ENCODE measurements at places on chromosomes 16 and 17. TPM values are rescaled to one million over a fixed set of nuclear protein-coding genes. Genes with fewer than 3 reads are reported as not detected.

- H3K4me3 ChIP-seq = peak overlapping the region; percentile 78
- peak overlapping the region; percentile 92 for H3K27ac ChIP-seq
- H3K27me3 ChIP-seq = no peaks in the 10 kb centered on the region
These were observed 1.7 kb upstream of the NLRC3 start for GRCh38 chr16:3578610-3579551.

DNA sequence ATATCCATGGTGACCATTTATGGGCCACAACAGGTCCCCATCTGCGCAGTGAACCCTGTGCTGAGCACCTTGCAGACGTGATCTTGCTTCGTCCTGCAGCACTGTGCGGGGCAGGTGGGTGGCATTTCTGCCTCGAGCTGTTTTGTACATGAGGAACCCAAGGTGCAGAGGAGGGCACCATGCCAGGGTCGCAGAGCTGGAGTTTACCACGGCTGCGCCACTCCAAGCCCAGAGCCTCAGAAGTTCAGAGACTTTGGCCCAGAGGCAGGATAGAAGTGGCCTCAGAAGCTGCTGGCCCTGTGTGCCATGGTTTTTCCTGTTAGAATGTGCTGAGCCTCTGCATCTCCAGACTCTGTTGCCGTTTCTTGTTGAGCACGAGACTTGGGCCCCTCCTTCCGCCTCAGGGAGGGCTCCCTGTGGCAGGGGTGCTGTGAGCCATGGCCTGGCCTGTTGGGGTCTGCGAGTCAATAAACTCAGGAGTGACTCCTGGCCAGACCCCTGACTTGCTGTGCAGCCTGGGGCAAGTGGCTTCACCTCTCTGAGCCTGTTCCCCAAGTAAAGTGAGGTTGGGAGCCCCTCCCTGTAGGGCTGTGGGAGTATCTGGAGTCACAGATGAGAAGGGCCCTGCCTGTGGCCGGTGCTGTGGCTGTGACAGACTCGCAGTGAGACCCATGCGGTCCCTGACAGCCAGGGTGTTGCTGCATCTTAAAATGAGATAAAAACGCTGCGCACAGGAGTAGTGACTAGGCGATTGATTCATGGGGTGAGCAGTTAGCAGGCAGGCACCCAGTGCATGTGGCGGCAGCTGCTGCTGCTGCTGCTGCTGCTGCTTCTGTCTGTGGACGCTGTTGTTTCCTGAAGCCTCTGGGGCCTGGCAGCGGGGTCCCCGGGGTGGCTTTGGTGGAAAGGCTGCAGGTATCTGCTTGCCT lies 11.8 kb downstream of the MAP2K3 start:
- peaks cover 24% of the 10 kb centered on the region for H3K4me1 ChIP-seq
- no peak overlapping the region for H3K27ac ChIP-seq
- no peak overlapping the region for H3K4me3 ChIP-seq
- H3K27me3 ChIP-seq = no peaks in the 10 kb centered on the region
- H3K36me3 ChIP-seq = peaks cover 47% of the 10 kb centered on the region

DNA sequence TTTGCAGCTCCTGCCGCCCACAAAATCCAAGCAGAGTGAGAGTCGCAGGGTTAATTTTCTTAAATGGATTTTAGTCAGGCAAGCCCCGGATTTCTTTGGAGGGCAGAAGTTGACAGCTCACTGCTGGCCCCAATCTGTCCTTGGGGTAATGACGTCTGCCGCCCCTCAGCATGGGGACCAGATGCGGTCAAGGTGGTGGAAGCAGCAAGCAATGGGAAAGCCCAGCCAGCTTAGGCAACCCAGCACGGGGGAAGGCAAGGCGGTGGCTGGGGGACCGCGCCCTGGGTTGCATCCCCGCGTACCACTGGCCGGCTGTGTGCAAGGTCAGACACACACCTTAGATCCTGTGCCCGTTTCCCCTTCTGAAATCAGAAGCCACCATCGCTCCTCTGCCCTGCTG lies 321.7 kb downstream of the C16orf95 start:
- H3K4me3 ChIP-seq = no peak overlapping the region
- H3K4me1 ChIP-seq = no peaks in the 10 kb centered on the region
- DNase-seq = no peak
- peaks cover 9% of the 10 kb centered on the region for H3K27me3 ChIP-seq
- no peak overlapping the region for H3K27ac ChIP-seq

DNA sequence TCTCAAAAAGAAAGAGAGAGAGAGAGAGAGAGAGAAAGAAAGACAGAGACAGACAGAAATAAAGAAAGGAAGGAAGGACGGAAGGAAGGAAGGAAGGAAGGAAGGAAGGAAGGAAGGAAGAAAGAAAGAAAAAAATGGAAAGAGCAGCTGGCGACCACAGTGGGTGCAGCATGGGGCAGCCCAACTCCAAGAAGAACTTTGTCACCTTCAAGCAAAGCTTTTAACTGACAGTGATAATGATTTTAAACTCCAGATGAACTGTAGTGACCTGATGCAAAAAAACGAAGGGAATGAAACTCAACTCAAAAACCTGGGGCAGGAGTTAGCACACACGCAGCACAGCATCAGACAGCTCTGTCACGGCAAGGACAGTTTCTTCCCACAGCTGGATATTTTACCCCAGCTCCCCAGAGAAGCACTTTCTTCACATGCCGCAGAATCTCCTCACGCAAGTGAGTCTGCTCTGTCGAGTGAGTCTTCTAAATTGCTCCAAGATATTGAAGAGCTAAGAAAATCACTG lies 5.0 kb upstream of the ARHGAP17 start:
- peak overlapping the region; percentile 60 for H3K4me3 ChIP-seq
- H3K27ac ChIP-seq = peak overlapping the region; percentile 75
- no peaks in the 10 kb centered on the region for H3K27me3 ChIP-seq
- no peak for DNase-seq
- peaks cover 66% of the 10 kb centered on the region for H3K4me1 ChIP-seq
- no peaks in the 10 kb centered on the region for H3K36me3 ChIP-seq

- H3K27ac ChIP-seq = no peak overlapping the region
- peaks cover 5% of the 10 kb centered on the region for H3K4me1 ChIP-seq
- DNase-seq = no peak
- peaks cover 5% of the 10 kb centered on the region for H3K27me3 ChIP-seq
- H3K4me3 ChIP-seq = no peak overlapping the region
These were observed 73.3 kb upstream of the CNEP1R1 start for GRCh38 chr16:49951574-49952195.

DNA sequence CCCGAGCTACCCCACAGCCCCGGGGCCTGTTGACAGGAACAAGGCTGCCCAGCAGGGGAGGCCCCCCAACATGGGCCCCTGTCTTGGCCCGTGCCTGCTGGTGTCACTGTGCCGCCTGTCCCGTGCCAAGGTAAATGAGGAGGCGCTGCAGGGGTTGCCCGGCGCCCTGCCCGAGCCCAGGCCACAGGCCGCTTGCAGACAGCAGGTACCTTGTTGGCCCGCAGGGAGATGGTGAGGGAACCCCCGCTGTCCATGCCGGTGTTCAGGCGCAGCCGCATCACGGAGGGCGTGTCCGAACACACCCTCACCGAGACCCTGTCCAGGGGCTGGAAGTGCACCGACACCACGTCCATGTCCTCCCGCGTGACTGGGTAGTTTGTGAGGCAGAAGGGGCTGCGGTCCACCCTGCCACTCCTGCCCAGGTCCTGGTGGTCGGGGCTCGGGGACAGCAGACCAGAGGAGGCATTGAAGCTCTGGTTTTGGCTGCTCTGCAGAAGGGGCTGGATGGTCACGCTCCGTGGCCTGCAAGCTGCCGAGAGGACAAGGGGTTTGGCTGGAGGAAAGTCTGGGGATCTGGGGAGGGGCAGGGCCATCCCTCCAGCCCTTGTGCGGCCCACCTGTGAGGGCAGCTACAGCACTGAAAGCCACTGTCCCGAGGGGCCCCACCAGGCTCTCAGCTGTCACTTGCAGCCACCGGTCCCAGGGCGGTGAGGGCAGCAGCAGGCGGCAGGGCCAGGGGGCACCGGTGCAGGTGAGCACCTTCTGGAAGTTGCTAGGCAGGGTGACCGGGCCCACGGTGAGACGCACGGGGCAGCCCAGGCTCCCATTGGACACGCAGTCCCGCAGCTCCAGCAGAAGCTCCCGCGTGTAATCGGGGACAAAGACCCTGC lies 5.6 kb downstream of the PGAP6 start:
- H3K4me3 ChIP-seq = no peak overlapping the region
- no peaks in the 10 kb centered on the region for H3K27me3 ChIP-seq
- H3K4me1 ChIP-seq = peaks cover 12% of the 10 kb centered on the region
- H3K36me3 ChIP-seq = peaks cover 18% of the 10 kb centered on the region
- H3K27ac ChIP-seq = no peak overlapping the region

P2RX5 gene
- total RNA-seq = 295 TPM

MT1M gene
- total RNA-seq = not detected

DNA sequence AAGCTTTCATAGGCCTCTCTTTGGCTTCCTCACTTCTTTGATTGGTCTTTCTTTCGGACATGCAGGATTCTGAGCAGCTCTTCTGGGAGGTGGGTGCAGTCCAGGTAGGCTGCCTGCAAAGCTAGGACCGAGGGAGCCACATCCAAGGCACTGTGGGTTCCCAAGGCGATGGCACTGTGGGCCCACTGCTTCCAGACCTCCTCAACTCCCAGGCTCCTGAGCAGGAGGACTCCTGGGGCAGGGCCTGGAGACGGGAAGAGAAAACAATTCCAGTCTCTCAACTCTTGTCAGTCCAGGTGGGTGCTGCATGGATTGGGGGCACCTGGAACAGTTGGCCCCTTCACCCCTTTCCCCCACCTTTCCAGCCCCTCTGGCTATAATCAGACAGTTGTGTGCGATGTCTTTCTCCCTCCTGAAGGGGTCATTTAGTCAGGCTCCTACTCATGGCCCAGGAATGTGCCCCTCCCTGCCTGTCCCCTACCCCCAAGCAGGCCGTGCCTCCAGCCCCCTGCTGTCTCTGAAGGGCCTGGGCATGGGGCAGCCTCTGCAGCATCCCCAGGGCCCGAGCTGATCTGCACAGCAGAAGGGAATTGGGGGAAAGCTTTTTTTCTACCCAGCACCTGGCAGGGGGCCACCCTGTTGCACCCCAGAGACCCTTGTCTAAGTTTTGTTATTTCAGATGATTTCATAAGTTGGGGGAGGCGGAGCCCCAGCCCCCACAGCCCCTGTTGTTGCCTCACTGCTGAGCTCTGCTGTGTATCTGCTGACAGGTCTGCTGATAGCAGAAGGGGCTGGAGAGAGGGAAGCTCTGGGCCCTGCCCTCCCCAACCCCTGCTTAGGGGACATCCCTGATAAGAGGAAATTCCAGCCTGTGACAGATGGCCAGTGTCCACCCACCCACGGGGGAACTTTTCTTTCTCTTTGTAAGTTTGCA lies 330.3 kb downstream of the SEC14L1 start:
- peaks cover 46% of the 10 kb centered on the region for H3K36me3 ChIP-seq
- no peaks in the 10 kb centered on the region for H3K27me3 ChIP-seq
- H3K27ac ChIP-seq = peak overlapping the region; percentile 84
- H3K4me1 ChIP-seq = peaks cover 99% of the 10 kb centered on the region
- DNase-seq = no peak

DNA sequence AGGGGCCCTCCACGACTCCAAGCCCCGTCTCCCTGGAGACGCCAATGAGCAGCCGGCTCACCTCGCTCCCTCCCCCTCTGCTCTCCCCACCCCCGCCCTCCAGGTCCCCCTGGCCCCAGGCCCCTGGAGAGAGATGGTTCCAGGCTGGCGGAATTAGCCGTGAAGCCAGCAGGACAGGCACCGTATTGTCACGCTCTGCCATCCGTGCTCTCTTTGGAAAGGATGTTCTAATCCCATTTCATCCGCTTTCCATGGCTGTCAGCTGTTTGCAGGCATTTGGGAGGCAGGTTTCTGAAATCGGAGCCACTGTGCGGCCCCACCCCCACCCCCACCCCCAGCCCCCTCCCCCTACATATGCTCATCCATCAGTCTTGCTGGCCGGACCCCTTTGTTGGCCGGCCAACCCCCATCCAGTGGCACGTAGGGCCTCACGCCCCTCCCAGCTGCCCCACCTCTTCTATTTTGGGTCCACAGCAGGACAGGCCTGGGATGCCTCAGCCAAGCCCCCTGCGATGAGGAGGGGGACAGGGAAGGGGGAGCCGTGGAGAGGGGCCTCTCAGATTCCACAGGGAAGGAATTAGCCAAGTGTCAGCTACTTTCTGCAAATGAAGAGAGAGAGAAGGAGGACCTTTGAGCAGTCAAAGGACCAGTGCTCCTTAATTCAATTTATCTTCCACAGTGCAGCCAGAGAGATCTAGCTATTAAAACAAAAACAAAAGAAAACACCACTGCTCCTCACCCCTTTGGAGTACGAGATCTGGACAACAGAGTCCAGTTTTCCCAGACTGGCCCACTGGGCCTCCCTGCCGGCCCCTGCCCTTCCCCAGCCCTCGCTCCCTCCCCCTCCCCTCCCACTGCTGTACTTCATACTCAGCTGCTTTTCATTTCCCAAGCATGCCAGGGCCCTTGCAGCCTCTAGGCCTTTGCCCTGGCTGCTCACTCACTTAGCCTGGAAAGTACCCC lies 30.7 kb downstream of the SDK2 start:
- DNase-seq = no peak
- peaks cover 25% of the 10 kb centered on the region for H3K4me1 ChIP-seq
- no peaks in the 10 kb centered on the region for H3K27me3 ChIP-seq

SLC35G6 gene
- not detected for total RNA-seq

DNA sequence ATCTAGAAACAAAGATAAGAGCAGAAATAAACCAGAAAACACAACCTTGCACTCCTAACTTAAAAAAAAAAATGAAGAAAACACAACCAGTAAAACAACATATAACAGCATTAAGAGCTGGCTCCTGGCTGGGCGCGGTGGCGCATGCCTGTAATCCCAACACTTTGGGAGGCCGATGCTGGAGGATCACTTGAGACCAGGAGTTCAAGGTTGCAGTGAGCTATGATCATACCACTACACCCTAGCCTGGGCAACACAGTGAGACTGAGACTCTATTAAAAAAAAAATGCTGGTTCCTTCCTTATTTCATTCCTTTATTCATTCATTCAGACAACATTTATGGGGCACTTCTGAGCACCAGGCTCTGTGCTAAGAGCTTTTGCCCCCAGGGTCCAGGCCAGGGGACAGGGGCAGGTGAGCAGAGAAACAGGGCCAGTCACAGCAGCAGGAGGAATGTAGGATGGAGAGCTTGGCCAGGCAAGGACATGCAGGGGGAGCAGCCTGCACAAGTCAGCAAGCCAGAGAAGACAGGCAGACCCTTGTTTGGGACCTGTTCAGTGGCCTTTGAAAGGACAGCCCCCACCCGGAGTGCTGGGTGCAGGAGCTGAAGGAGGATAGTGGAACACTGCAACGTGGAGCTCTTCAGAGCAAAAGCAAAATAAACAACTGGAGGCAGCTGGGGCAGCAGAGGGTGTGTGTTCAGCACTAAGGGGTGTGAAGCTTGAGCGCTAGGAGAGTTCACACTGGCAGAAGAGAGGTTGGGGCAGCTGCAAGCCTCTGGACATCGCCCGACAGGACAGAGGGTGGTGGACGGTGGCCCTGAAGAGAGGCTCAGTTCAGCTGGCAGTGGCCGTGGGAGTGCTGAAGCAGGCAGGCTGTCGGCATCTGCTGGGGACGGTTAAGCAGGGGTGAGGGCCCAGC lies 2.6 kb downstream of the STH start:
- no peak for DNase-seq
- peaks cover 2% of the 10 kb centered on the region for H3K4me1 ChIP-seq
- no peaks in the 10 kb centered on the region for H3K27me3 ChIP-seq
- no peaks in the 10 kb centered on the region for H3K36me3 ChIP-seq
- H3K4me3 ChIP-seq = no peak overlapping the region

MYH11 gene
- 0.17 TPM for total RNA-seq
